A549 treated with Hydrocortisone at 1 μM for 4 hours (cell line): ENCODE measurements at places on chromosomes 6 and 20. TPM values are rescaled to one million over a fixed set of nuclear protein-coding genes. Genes with fewer than 3 reads are reported as not detected.

Gene FABP7
- total RNA-seq = not detected in 5 replicates

Gene COL11A2
- total RNA-seq = 0.52 to 0.93 TPM (median 0.73 TPM) in 5 replicates

Gene CYP21A2
- not detected in 5 replicates for total RNA-seq

Gene HLA-DQB2
- not detected in 5 replicates for total RNA-seq

Gene DEFB121
- total RNA-seq = not detected in 5 replicates

Gene MTCH1
- total RNA-seq = 119 to 134 TPM (median 133 TPM) in 5 replicates

Gene WFDC8
- not detected in 5 replicates for total RNA-seq

Gene BANF2
- total RNA-seq = not detected in 5 replicates

Gene ACTL10
- total RNA-seq = 0.06 TPM in 2 of 5 replicates, not detected in the others

Gene CRISP2
- not detected in 5 replicates for total RNA-seq

Gene YTHDF1
- total RNA-seq = 46.2 to 49.5 TPM (median 48.2 TPM) in 5 replicates

Gene BTN1A1
- total RNA-seq = not detected in 5 replicates

Gene ADGB
- total RNA-seq = not detected in 5 replicates

Gene ZBTB12
- 3.3 to 4.2 TPM (median 3.9 TPM) in 5 replicates for total RNA-seq

Gene WFDC2
- 0.35 TPM in 1 of 5 replicates, not detected in the others for total RNA-seq

Gene THBS2
- 0.03 to 0.22 TPM (median 0.04 TPM) in 4 of 5 replicates, not detected in the other for total RNA-seq

Gene CLIC1
- total RNA-seq = 475 to 491 TPM (median 481 TPM) in 5 replicates

Gene TREML2
- total RNA-seq = not detected in 5 replicates

Gene GINS1
- 29.1 to 38.4 TPM (median 36.5 TPM) in 5 replicates for total RNA-seq

Gene COMMD7
- 51.6 to 61.0 TPM (median 59.2 TPM) in 5 replicates for total RNA-seq

Gene SLC35F1
- total RNA-seq = 0.03 TPM in 1 of 5 replicates, not detected in the others

Gene TNNC2
- 0.13 to 0.28 TPM (median 0.23 TPM) in 4 of 5 replicates, not detected in the other for total RNA-seq

Gene XKR7
- total RNA-seq = 0.01 to 0.02 TPM in 2 of 5 replicates, not detected in the others

Gene TCF21
- total RNA-seq = 0.02 to 0.10 TPM (median 0.03 TPM) in 5 replicates

Gene PAX1
- total RNA-seq = not detected in 5 replicates

Gene SHLD1
- 6.2 to 8.3 TPM (median 6.8 TPM) in 5 replicates for total RNA-seq

Gene OR2J3
- total RNA-seq = not detected in 5 replicates

Gene PTK7
- total RNA-seq = 3.9 to 5.1 TPM (median 4.6 TPM) in 5 replicates

Gene TRIM38
- total RNA-seq = 1.4 to 2.2 TPM (median 1.8 TPM) in 5 replicates

Gene EMILIN3
- total RNA-seq = 0.40 to 0.54 TPM (median 0.44 TPM) in 5 replicates

Gene FOXF2
- total RNA-seq = 14.4 to 20.7 TPM (median 19.4 TPM) in 5 replicates

Gene BPI
- total RNA-seq = not detected in 5 replicates

Gene BTNL2
- total RNA-seq = not detected in 5 replicates

Gene MOXD1
- total RNA-seq = 1.3 to 2.7 TPM (median 1.5 TPM) in 5 replicates

Gene CEP43
- total RNA-seq = 8.8 to 9.9 TPM (median 9.2 TPM) in 5 replicates
